ENCODE measurements at places on chromosomes 16 and 17.

- no peak for DNase-seq
Measured at GRCh38 chr16:85278839-85279238, 166.6 kb upstream of the CIBAR2 start.

DNA sequence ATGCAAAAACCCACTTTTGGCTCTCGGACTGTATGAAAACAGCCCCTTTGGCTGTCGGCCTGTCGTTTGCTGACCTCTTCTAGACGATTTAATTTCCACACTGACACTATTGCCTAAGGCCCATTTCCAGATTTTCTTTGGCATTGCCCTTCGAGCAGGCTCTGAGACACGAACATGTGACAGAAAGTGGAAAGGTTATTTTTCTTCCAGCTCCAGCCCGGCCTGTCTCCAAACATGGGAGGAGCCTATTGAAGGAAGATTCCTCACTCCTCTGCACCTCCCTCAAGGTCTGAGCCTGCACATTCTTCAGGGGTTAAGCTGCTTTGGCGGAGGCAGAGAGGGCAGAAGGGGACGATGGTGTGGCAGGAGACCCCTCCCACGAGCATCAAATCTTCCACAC, 85.9 kb upstream of the FOXF1 start:
- no peak for DNase-seq

DNA sequence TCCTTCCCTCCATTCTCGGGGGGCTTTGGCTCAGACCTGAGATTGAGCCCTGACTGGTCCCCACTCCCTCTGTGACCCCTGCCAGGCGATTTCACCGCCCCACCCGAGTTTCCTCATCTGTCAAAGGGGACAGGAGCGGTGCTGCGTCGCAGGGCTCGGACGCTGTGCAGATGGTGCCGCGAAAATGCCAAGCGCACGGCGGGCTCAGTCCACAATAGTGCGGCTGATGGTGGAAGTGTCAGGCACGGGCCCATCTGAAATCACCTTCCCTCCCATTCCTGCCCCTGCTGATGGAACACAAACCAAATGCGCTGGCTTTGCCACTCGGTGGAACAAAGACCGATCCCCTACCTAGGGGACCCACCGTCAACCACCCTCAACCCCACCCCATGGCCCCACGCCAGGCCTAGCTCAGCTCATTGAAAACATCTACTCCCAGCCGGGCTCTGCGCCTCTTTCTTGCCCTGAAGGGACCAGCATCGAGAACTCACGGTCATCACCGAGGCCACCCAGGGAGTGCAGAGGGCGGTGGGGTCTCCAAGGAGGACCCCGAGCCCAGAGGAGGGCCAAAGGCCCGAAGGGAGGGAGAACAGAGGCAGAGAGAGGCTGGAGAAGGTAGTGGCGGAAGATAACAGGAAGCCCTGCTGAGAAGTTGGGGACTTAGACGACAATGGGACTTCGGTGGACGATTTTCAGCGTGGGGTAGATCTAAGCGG, 1.4 kb downstream of the CARHSP1 start:
- no peak for DNase-seq

GRCh38 chr17:41190328-41190727, 641 bp downstream of the KRTAP9-1 start:
- no peak for DNase-seq

DNA sequence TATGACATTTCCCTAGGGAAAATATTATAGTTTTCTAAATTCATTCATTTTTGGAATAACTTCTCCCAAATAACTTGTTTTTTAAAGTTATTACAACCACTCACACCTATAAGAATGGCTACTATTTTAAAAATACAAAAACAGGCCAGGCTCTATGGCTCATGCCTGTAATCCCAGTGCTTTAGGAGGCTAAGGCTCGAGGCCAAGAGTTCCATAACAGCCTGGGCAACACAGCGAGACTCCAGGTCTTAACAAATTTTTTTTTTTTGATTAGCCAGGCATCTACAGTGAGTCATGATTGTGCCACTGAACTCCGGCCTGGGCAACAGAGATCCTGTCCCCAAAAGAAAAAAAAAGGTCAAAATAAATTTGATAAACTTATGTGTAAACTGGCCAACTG, 43.6 kb upstream of the YPEL2 start:
- no peak for DNase-seq
